ENCODE measurements at places on chromosomes 7 and 10.

DNA sequence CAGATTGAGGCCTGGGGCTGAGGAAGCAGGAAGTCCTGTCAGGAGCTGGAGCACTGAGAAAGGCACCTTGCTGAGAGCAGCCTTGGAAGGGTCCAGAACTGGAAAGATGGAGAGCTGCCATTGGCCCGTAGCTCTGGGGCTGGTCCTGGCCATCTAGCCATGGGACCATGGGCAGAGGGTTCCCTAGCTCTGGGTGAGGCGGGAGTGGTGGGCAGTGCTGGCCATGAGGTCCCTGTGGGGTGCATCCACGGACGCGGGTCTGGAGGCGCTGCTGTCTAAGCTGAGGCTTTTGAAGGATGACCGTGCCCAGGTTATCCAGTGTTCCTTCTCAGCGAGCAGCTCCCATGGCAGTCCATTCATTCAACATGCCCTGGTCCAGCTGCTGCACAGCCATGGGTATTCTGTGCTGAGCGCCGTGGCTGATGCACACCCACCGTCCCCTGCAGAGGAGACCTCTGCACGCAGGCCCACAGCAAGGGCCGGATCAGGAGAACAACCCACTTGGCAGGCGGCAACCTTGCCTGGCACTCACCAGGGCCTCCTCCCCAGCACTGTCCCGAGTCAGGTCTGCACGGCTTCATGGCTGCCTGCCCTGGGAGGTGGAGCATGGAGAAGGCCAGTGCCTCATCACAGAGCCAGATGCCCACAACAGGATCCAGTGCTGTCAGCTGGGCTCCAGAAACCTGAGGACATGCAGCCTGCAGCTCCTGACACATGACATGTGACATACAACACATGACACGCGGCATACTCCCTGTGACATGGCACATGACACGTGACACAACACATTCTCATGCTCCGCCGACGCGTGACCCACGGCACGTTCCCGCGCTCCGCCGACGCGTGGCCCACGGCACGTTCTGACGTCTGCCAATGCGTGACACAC lies 121.9 kb downstream of the INPP5A start:
- no peak for DNase-seq

DNA sequence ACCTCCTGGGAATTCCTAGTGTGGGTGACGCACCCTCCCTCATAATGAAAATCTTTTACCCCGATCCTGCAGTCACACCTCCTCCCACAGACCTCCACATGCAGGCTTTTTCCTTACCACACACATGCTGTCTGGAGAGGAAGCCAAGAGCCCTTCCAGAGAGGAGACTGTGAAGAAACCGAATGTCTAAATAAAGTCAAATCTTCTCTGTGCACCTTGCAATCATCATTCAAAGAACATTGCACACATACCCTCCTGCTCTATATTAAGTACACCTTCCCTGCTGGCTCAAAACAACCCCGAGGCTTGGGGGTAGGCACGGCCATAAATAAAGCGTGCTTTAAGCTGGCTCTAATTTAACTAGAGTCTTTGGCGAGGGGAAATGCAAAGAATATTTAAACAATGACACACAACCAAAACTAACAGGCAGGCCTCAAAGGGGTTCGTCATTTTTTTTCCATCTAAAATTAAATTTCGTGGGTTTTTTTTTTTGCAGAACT lies 34.9 kb downstream of the CALML3 start:
- no peak for DNase-seq

DNA sequence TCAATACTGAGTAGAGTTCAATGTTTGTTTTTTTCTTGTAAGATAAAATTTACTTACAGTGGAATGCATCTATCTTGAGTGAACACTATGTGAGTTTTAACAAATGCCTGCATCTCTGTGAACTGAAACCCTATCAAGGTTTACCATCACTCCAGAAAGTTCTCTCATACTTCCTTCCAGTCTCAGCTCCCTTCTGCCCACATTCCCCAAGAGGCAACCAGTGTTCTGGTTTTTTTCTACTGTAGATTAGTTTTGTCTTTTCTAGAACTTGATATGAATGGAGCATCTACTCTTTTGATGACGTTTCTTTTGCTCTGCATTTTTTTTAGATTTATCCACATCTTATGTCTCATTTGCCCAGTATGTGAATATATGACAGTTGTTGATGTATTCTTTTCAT lies 17.1 kb downstream of the WIPI2 start:
- no peak for DNase-seq

- no peak for DNase-seq
Observed at GRCh38 chr7:71182438-71182935, 50.5 kb downstream of the GALNT17 start.

DNA sequence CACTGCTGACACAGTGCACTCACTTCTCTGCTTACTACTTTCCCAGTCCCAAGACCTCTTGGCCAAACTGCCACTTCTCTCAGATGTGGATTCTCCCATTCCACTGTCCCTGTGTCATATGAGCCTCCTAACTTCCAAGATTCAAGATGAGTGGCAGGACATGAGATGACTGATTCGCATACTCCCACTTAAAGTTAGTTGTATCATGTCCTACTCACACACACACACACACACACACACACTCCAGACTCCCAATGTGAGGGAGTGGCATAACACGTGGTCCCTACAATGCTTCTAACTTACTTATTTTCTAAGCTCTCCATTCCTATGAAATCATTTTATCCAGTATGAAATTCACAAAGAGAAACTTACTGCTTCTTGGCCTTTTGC lies 67.0 kb upstream of the CAV2 start:
- DNase-seq = no peak
